Foreskin keratinocyte (primary cell): ENCODE measurements at places on chromosomes 3 and 15.
A peak's percentile ranks its signal among the peaks of the same experiment; 100 is the strongest.

DNA sequence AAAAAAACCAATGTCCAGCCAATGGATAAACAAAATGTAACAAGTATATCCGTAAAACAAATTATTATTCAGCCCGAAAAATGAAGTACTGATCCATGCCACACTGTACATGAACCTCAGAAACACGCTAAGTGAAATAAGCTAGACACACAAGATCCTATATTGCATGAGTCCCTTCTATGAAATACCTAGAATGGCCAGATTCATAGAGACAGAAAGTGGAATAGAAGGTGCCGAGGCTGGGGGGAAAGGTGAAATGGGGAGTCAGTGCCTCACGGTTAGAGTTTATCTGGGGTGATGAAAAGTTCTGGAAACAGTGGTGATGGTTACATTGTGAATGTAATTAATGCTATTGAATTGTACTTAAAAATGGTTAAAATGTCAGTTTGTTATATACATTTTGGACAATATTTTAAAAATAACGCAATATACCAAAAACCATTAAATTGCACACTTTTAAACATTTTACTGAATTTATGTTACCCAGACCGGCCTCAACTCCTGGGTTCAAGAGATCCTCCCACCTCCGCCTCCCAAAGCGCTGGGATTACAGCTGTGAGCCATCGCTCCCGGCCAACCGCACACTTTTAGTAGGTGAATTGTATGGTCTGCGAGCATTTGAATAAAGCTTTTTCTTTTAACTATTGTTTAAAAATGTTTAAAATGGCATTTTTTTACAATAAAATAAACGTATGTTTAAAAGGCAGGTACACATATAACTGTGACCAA, 2.1 kb downstream of the RNF168 start:
- no peak for DNase-seq

DNA sequence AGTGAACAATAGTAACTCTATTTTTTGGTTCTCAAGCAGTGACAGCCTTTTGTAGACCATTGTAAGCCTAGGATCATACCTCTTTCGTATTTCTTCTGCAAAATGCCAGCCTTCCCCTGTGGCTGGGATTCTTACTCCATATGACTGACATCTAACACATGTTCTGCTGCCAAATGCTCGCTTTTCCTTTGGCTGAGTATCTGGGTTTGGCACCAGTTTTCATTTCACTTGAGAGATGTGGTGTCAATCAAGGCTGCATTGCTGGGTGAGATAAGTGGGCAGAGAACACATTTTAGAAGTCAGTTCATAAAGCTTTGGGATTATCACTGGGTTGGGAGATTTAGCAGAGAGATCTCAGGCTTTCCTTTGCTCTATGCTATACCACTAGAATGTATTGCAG, 514.7 kb upstream of the SGO1 start:
- no peak for DNase-seq

DNA sequence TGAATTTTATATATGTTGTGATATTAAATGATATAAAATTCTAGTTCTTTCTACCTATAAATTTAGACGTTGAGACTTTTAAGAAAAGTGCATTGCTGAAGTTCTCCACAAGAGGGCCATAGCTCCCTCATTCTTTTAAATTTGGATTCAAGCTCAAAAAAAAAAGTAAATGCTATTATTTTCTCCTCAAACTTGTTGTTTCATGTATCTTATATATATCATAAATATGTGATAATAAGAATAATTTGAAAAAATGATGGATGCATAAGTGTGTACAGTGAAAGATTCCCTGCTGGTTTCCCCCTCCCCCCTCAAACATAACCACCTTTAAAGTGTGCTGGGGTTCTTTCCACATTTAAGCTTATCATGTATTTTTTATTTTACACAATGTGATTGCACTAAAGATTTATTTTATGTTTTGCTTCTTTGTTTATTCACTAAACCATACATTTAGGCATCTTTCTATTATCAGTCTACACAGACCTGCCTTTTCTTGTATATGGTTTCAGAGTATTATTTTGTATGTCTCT, 769.4 kb upstream of the GOLIM4 start:
- no peak for DNase-seq

- no peak for DNase-seq
Measured at GRCh38 chr15:58070801-58071418, 5.4 kb upstream of the ALDH1A2 start.

DNA sequence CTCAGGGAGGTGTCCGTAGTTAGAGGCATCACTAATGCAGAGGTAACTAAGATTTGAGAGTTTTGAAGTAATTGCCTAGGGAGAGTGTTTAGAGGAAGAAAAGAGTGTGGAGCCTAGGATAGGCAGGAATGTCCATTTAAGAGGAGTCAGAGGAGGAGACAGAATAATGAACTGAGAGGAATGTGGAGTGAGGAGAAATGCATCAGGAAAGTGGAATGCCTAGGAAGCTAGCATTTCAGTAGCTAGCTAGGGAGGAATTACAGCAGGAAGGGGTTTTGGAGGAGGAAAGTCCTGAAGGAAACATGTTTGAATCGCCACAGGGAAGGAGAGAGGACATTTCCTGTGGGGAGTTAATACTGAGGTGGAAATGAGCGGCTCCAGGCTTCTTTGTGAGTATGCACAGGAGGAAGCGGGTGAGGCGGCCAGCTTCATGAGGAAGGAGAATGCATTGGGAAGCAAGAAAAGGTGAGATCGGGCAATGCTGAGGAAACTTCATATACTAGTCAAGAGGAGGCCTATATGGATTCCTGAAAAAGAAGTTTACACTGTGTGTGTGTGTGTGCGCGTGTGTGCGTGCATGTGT, 154.3 kb downstream of the TMEM108 start:
- DNase-seq = no peak

DNA sequence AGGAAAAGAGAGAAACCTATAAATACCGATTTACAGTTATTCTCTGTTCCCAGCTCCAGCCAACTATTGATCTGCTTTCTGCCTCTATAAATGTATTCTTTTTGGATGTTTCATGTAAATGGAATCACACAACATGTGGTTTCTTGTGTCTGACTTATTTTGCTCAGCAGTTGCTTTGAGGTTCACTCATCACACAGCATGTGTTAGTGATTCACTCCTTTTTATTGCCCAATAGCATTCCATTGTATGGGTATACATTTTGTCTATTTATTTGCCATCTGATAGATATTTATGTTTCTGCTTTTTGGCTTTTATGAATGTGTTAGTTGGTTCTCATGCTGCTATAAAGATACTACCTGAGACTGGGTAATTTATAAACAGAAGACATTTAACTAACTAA, 23.6 kb downstream of the CCR1 start:
- DNase-seq = peak; percentile 84

DNA sequence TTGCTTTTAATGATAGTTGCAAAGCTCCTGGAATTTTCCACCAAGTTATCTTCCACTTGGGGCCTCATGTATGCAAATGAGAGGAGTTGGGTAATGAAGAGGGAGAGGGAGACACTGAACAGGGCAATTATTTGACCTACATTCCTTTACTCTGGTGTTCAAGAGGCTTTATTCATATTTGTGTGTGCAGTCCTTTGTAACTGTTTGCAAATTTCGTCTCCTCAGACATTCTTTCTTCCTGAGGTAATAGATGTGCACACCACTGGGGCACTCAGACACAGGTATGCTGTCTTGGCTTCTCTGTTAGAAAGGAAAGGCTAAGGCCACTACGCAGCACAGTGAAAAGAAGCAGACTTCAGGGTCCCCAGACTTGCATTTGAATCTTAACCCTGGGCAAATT, 189.7 kb upstream of the IL12A start:
- peak; percentile 77 for DNase-seq

DNA sequence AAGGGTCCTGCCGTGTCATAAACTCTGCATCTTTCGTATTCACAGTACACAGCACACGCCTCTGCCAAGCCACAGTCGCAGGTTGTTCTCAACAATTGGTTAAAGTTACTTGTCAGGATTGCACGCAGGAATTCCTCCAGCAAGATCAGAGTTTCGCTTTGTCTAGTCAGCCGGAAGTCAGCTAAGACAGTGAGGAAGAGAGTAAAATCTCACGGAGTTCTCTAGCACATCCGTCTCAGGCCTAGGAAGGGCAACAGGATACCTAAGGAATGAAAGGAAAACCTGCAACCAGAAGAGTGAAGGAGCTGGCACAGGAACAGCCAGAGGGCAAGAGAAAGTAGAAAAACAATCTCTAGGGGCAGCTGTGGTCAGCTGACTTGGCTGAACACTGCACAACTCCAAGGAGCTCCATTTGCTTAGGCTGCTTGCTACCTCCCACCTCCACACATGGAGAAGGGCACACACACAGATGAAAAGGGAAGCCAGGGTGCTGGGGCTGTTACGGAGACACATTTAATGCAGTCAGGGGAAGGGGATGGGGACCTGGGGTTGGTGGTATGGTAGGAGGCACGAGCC, 23.7 kb downstream of the RORA start:
- DNase-seq = no peak

DNA sequence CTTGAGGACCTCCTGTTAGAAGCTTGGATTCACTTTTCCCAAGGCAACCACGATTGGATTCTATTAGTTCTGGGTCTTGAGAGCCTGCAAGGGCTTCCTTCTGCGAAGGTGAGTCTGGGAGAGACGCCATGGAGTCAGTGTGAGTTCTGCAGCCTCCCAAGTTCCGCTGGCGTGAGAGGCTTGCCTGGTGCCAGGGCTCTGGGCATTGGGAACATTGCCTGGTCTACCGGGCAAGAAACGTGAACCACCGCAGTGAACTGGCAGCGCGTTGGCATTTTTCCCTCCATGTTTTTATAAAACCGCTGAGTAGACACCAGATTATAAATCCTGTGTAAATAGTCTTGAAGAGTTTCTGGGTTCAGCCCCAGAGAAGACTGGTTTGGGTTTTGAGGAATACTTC, 160.9 kb downstream of the IGF1R start:
- no peak for DNase-seq
